Cortex of kidney (tissue), 1 donor: ENCODE measurements at places on chromosomes 12 and 14.

DNA sequence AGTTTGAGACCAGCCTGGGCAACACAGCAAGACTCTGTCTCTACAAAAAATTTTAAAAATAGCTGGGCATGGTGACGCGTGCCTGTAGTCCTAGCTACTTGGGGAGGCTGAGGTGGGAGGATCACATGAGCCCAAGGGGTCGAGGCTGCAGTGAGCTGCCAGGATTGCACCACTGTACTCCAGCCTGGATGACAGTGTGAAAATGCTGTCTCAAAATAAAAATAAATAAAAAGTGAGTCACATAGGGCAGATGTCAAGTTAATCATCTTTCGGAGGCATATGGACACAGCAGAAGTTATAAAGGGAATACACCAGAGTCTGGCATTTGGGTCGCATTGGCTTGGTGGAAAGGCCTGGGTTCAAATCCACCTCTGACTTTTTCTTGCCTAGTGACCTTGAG, 92.7 kb downstream of the PHETA1 start:
- DNase-seq: no peak

- no peak for DNase-seq
These were observed 6.3 kb downstream of the NTN4 start for GRCh38 chr12:95784286-95784685.

GRCh38 chr14:53327716-53328115, 174.6 kb upstream of the DDHD1 start:
- no peak for DNase-seq

DNA sequence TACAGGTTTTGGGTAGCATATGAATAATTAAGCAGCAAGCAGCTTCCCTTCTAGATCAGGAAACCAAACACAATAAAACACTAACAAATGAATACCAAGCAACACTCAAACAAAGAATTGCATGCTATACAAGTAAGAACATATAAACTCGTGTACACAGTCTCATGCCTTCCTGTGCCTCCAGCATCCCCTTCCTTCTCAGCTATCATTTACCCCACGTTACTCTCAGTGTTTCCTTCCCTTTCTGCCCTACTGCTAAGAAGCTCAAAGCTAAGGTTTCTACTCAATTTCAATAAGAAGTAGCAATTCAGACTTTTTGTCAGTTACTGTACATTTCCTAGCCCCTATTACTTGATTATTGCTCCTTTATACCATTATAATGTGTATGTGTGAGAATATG, 81.0 kb downstream of the DUSP16 start:
- no peak for DNase-seq

DNA sequence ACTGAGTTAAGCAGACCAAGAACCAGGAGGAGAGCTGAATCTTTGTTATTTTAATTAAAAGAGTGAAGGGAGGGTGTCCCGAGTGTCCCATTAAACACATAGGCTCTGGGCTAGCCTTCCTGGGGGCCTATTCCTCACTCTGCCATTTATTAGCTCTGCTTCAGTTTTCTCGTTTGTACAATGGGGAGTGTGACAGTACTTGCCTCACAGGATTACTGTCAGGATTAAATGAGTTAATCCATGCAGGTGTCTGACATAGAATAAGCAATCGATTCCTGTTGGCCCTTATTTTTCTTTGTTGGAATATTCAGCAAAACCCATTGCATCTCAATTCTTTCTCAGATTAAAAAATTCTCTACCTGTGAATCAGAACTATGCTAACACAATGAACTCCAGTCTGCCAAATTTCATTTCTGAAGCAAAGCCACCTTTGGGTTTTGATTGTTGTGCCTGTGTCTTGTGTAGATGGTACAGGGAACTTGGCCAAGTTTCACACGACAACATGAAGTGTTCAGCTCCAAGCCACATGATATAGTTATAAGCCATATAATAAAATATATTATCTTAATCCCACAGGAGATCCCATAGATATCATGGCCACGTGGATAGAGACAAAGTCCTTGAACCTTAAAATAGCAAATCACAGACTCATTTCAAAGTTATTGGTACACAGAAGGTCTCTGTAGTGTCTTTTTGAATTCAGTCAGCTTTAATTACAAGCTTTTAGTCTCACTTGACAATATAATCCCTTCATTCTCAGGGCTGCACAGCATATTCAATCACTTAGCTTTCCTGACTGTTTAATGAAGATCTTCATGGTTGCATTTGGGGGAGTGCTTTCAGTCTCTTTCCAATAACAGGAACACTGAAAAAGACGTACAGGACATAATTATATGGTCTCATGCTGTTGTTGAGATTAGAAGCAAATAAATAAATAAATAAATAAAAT, 34.4 kb upstream of the CRY1 start:
- no peak for DNase-seq

- DNase-seq: no peak
These were observed 624 bp downstream of the RIN3 start for GRCh38 chr14:92513966-92514843.

- DNase-seq: no peak
These were observed 165.5 kb downstream of the SLC41A2 start for GRCh38 chr12:104792570-104792969.

- DNase-seq: no peak
These were observed 14.5 kb upstream of the SLC38A2 start for GRCh38 chr12:46386877-46387629.

GRCh38 chr12:131090274-131091210, 136.8 kb downstream of the ADGRD1 start:
- DNase-seq: no peak

GRCh38 chr14:76551906-76552305, 176.0 kb downstream of the ESRRB start:
- DNase-seq: no peak

DNA sequence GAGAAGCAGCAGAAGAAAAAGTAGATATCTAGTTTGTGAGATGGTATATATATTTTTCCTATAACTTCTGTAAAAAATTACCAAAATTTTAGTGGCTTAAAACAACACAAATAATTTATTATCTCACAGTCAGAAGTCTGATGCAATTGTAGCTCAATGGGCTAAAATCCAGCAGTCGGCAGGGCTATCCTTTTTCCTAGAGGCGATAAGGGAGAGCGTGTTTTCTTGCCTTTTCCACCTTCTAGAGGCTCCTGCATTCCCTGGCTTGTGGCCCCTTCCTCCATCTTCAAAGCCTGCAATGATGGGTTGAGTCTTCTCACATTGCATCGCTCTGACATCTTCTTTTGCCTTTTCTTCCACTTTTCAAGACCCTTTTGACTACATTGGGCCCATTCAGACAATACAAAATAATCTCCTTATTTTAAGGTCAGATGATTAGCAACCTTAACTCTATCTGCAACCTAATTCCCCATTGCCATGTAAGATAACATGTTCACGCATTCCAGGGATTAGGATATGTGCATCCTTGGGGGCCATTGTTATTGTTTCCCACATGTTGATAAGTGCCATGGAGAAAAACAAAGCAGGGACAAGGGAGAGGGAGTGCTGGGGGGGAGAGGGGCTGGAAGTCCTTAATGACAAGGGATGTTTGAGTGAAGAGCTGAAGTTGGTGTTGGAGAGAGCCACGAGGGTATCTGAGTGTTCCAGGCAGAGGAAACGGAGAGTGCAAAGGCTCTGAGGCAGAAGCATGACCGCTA, 13.8 kb upstream of the DDX47 start:
- no peak for DNase-seq

DNA sequence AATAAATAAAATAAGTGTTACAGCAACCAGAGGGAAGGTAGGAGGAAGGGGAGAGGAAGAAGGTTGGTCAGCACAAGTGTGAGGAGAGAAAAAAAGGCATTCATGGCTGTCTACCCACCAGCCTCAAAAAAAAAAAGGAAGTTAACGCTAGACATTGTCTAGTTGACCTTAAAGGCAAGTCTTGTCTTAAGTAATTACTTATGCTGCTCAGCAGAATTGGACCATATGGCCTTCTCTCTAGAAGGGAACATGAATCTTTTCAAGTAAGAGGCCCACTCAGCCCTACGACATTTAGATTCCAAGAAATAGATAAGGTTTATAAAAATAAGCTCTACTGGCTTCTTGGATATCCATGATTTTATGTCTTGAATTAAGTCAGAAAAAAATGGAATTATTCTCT, 172.7 kb downstream of the ETNK1 start:
- no peak for DNase-seq

- no peak for DNase-seq
These were observed 670 bp upstream of the PSMA3 start for GRCh38 chr14:58243790-58244555.

GRCh38 chr14:32826404-32827082, 112.1 kb upstream of the NPAS3 start:
- DNase-seq: no peak

- no peak for DNase-seq
These were observed 554.4 kb upstream of the TMEM132C start for GRCh38 chr12:127712561-127712960.

DNA sequence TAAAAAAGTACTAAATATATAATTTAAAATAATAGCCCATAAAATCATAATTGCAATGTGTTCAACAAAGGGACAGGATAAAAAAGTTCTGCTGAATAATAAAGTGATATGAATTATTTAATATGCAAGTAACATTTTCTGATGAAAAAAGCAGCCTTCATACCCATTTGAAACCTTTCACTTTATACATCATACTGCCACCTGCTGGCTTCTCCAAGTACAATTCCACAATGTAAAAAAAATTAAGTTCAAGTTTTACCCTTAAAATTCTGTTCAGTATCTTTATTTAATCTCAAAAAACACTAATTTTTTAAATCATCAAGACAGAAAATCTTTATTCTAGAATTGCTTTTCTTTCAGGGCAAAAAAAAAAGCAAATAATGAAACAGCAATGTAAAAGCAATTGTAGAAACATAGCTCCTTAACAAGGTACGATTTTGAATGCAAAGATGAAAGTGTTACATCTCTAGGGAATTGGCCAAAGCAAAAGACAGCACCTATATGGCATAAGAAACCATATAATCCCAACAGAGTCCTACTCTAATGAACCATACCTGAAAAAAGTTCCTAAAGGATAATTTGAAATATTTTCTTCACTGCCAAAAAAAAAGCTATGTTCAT, 15.0 kb downstream of the MDM1 start:
- no peak for DNase-seq

GRCh38 chr12:63917477-63917862, 73.0 kb downstream of the SRGAP1 start:
- DNase-seq: no peak

- no peak for DNase-seq
These were observed 19.4 kb upstream of the EVL start for GRCh38 chr14:100045642-100046344.

- DNase-seq: no peak
These were observed 329.4 kb upstream of the TBX3 start for GRCh38 chr12:115013236-115013981.

DNA sequence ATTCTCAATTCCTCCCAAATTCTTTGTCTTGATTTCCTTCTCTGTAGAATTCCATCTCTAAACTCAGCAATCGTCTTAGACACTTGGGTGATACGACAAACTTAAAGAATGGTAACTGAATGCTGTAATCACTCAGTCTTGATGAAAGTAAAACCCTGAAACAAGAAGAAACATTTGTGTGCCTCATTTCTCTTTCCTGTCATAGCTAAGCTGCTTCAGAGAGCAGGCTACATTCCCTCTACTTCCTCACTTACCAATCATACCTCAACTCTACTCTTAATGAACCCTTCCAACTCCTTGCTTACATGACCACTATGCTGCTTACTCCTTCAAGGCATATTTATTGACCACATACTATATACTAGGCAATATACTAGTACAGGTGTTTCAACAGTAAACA, 8.3 kb downstream of the MAP4K5 start:
- DNase-seq: no peak

- no peak for DNase-seq
These were observed 270.1 kb upstream of the PRICKLE1 start for GRCh38 chr12:42859612-42860011.

DNA sequence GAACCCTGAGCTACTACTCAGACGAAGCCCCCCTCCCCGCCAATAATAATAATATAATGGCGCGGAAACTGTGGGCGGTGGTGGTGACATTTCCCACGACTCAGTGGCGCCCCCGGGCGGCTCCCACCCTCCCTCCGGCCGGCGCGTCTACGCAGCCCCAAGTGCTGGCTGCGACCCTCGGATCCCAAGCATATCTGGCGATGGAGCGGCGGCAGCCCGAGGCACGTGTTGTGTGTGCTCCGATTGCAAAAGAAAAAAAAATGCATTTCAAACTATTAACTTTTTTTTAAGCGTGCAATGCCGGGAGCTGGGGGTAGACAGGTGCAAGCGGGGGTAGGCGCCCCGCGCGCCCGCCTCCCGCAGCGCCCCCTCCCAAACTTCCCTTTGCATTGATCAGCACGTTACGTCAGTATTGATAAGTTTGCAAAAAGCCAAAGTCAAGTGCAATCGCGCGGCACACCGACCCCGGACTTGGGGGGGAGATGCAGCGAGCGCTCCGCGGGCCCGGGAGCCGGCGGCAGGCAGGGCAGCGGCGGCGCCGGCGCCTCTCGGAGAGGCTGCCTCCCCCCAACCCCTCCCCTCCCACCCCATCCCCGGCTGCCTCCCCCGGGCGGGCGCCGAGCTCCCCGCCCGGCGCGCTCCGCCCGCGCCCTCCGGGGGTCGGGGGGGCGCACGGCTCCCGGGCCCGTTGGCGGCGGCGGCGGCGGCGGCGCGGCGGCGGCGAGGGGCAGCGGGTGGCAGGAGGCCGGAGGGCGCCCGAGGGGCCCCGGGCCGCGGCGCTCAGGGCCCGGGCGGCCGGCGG, 113.1 kb upstream of the MYL2 start:
- DNase-seq: no peak

DNA sequence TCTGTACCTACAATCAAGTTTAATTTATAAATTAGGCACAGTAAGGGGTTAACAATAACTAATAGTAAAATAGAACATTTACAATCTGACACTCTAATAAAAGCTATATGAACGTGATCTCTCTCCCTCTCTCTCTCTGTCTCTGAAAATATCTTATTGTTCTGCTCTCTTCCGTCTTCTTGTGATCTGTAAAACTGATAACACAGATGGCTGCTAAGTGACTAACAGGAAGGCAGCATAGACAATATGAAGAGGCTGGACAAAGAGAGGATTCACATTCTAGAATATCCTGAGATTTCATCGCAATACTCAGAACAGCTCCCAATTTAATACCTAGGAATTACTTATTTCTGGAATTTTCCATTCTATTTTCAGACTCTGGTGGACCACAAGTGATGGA, 827.2 kb downstream of the FLRT2 start:
- DNase-seq: no peak

DNA sequence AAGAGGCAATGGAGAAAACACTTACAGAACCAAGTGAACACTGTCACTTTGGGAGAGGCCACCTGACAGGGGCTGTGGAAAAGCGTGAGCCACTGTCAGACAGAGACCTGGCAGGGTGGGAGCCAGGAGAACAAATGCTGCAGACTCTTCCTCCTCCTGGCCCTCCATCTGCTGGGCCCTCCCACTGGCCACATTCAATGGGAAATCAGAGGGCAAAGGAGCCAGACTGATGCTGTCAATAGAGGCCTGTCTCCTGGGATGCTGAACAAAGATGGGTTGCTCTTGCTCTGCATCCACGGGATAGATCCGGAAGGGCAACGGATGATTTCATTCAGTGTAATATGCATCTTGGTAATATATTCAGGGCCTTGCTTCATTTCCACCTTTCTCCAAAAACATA, 44.9 kb upstream of the BCAT1 start:
- DNase-seq: no peak
